Stimulated activated CD8-positive, alpha-beta memory T cell treated with anti-CD3 and anti-CD28 coated beads, Interleukin-7, amount 100 ng/mL, for 1 hour (primary cell): ENCODE measurements at places on chromosomes 13 and 19.

DNA sequence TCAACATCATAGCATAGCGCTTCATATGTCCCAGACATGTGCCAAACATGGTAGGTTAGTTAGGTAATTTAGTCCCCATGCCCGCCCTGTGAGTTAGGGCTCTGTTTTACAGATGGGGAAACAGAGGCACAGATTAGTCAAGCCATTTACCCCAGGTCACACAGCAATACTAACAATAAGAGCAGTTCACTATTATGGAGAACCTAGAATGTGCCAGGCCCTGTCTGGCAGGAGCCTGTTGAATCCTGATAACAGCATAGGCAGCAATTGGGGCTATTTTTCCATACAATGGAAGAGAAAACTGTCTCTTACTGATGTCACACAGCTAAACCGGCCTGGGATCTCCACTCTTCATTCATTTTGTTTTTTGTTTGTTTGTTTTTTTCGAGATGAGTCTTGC is 6.5 kb upstream of the PPP1R37 start:
- DNase-seq = no peak

DNA sequence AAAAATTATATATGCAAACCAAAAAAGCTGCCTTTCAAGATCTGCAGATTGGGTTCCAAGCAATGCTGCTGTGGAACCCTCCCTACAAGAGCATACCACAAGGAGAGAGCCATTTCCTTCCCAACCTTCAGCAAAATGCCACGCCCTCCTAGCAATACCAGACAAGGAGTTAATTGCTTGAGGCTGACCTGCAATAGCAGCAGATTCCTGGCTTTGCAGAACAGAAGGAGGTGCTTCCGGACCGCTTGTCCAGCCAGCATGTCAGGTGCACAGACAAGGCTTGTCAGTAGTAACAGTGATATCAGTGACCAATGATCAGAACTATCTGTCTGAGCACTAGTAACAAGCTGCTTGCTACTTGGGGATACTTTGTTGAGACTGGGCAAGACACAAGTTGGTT is 301.6 kb downstream of the FGF14 start:
- no peak for DNase-seq

DNA sequence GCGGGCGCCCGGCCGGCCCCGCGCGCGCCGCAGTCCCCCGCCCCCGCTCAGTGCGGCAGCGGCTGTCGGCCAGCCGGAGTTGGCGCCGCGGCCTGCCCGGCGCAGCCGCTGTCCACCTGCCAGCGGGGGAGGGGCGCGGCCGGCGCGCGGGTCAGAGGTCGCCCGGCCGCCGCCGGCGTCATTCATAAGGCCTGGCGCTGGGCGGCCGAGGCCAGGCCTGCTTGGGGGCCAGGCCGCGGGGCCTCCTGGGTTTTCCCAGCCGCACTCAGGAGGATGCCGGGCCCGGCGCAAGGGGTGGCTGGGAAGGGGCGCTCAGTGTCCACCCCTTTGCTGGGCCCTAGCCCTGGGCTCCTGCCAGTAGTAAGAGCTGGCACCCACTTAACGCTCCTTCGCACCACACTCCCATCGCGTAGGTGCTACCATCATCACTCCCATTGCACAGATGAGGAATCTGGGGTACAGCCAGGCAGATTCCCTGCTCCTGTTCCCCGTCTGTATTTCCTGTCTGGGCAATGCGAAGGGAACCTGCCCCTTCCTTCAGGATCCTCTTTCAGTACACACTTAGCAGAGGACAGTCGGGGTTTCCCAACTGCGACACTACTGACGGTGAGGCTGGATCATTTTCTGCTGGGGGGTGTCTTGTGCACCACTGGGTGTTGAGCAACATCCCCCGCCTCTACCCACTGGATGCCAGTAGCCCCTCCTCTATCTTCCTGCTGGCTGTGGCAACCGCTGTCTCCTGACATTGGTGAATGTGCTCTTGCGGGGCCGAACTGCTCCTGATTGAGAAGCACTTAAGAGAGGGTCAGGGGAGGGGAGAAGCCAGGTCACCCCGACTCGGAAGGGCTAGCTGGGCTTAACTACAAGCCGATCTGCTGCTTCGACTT is 846 bp upstream of the PRKACA start:
- no peak for DNase-seq

DNA sequence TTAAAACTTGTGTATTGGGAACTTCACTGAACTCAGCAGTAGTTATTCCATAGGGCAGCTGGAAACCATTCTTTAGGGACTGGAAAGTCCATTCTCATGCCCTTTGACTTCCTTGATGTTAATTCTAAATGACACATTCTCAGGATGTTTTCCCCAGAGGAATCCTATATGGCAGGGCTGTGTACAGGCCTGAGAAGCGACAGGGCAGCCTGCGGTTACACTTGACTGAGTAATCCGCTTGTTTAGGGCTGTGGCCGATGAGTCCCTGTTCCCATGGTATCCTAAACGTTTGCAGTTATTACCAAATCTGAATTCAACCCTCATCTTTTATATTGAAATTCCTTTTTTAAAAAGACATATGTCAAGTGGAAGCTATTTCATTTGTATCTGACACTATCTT is 83.5 kb downstream of the COL4A2 start:
- DNase-seq = no peak

GRCh38 chr19:8335343-8336071 is 7.6 kb downstream of the KANK3 start:
- no peak for DNase-seq

DNA sequence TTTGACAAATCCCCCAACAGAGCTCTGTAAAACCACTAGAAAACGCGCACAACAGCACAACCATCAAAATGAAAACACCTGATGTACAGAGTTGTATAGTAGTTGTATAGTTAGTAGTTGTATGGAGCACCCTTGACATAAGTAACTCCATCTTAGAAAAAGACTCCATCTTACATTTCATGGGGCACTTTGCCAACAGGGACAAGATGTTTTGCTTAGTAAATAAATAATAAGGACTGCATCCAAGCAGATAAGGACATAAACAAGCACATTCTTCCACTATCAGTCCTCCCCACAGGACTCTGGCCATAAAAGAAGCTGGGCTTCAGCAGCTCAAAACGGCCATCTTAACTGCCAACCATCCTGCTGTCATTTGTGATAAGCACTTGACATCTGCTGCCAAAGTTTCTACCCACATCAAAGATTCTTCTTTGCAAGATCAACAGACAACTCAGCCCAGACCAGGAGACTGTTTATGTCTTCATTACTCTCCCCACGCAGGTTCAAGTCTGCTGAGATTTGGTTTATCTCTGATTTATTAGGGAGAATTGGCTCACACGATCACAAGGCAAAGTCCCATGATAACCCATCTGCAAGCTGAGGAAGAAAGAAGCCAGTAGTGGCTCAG is 20.7 kb upstream of the ZNF331 start:
- no peak for DNase-seq

DNA sequence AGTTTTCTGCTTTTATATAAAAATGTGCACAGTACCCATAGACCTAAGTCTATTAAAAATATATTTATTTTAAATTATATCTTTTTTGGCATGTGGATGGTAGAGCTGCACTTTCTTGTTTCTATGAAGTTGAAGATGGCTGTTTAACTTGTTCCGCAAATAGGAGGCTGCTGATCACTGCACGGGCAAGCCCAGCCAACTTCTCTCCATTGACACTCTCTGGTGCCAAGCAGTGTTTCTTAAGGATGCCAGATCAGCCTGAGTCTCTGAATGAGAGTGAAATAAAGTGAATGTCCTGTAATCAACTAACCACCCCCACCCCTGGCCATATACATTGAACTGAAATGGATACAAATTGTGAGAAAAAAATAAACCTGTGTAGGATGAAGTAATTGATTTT is 202.9 kb upstream of the KLHL1 start:
- no peak for DNase-seq

DNA sequence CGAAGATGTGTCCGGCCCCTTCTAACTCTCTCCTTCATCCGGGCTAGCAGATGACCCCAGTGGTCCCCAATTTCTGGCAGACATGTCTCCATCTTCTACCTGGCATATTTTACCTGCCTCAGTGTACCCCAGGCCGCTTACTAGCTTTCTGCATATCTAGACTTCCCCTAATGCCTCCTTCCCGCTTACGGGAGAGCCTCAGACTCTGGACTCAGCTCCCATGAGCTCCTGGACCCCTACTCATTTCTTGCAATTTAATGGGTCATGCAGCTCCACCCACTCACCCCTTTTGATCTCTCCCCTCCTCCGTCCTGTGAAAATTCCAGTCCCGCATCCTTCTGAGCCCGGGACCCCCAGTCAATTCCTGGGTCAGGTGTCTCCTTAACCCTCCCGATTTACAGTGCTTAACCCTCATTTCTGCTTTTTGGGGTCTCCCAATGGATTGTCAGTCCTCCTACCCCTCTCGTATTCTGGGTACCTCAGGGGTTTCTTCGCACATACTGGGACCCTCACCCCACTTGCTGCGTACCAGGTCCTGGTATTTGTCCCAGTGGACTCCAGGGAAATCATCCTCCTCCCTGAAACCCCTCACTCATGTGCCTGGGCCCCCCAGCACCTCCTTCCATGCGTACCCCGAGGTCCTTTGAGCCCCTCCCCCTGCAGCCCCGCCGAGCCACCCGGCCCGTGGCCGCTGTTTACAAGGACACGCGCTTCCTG is 500 bp upstream of the JUNB start:
- DNase-seq = no peak
